Forelimb muscle (tissue), 1 donor: ENCODE measurements at places on chromosomes 13 and 19. TPM values are rescaled to one million over a fixed set of nuclear protein-coding genes. Genes with fewer than 3 reads are reported as not detected.

DNA sequence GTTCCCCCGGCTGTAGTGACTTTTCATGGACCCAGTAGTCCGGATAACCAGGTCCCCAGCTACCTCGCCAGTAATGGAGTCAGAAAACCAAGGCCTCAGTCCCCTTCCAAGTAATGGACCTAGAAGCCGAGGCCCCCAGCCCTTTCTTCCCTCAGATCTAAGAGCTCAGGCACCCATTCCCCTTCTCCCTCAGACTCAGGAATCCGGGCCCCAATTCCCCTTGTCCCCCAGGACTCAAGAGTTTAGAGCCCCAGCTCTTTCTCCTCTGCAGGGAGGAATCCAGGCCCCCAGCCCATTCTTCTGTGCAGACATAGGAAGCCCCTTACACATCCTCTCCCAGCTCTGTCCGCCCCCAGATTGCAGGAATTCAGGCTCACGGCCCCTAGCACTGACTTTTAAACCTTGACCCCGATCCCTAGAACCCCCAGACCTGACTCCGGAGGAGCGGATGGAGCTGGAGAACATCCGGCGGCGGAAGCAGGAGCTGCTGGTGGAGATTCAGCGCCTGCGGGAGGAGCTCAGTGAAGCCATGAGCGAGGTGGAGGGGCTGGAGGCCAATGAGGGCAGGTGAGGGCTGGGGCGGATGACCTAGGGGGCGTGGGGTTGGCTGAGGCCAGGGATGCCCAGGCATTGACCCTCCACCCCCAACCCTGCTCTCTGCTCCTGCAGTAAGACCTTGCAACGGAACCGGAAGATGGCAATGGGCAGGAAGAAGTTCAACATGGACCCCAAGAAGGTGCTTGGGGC lies 938 bp downstream of the CYTH2 start:
- DNase-seq = no peak

DNA sequence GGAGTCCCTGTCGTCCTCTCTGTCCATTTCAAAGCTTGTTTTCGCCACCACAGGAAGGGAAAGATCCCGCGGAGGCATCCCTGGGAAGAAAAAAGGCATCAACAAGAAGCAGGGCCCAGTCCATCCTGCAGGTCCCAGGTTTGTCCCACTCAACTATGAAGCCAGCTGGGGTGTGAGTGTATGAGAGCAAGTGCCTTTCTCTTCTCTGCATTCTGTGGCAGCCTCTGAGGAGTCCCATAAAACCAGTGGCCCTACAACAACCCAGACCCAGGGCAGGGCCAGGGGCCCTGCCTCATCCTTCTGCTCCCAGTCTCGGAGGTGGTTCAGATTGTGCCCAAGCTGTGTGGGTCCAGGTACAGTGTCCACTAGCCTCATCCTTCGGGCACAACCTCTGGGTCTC lies 18.9 kb downstream of the PEG3 start:
- DNase-seq = no peak

DNA sequence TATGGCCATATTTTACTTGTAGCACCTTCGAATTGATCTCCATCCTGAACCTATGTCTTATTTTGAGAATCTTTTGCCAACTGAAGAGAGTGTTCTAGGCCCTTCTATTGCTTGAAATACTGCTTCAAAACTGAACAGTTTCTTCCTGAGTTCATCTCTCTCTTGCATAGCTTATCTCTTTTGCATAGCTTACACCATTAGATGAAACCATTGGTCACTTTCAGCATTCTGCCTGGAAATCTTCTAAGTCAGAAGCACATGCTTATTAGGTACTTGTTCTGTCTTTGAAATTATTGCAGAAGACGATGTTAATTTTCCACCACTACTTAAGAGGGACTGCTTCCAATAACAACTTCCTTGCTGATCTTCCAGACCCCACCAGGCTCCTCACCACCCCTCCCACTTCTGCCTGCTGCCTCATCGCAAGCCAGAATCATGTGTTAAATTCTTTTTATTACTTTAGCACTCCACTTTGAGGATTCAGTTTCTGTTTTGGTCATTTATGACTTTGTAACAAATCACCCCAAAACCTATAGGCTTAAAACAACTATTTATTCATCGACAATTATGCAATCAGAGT lies 122.4 kb upstream of the MAB21L1 start:
- DNase-seq = no peak

- no peak for DNase-seq
Measured at GRCh38 chr19:51742789-51743188, 8.9 kb downstream of the FPR1 start.

DNA sequence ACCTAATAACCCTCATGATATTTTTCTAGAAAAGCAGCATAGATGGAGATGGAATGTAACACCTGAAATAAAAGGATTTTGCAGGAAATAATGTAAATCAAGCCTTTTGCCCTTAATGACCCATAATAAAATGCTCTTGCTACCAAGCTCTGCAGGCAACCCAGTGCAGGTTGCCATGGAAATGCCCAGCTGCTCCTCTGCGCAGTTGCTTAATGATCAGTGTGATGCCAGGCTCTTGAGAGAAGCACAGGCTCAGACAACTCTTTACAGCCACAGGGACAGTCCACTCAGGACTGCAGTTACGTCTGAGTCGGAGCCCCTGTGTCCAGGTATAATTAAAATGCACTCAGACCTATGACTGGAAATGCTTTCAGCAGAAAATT lies 165.5 kb downstream of the LACC1 start:
- DNase-seq = no peak

DNA sequence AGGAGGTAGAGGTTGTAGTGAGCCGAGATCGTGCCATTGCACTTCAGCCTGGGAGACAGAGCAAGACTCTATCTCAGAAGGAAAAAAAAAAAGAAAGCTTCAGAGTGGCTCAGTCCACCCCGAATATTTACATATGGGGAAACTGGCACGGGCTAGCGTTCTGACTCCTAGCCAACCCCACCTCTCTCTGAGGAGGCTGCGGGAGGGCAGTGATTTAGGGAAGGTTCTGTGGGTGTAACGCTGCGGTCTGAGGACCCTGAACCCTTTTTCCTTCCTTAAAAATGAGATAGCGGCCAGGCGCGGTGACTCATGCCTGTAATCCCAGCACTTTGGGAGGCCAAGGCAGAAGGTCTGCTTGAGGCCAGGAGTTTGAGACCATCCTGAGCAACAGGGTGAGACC lies 5.0 kb downstream of the LRRC25 start:
- DNase-seq = no peak

The ZNF420 gene
- 12.8 TPM for polyA plus RNA-seq

The PRR36 gene
- polyA plus RNA-seq = 0.27 TPM

GRCh38 chr13:22060187-22060586 lies 389.3 kb downstream of the FGF9 start:
- no peak for DNase-seq

The WIZ gene
- 31.2 TPM for polyA plus RNA-seq

- DNase-seq = no peak
Measured at GRCh38 chr13:77874406-77874805, 44.2 kb downstream of the EDNRB start.

- no peak for DNase-seq
Measured at GRCh38 chr13:44197791-44198770, 175.5 kb upstream of the SERP2 start.

The SULT2A1 gene
- not detected for polyA plus RNA-seq

DNA sequence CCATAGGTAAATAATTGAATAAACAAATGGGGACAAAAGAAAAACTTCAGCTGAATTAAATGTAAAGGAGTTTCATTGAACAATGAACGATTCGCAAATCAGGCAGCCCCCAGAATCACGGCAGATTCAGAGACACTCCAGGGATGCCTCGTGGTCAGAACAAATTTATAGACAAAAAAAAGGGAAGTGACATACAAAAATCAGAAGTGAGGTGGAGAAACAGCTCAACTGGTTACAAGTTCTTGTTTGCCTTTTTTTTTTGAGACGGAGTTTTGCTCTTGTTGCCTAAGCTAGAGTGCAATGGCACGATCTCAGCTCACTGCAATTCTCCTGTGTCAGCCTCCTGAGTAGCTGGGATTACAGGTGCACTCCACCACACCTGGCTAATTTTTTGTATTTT lies 5.7 kb downstream of the ZNF566 start:
- no peak for DNase-seq

- DNase-seq = no peak
Measured at GRCh38 chr13:95571941-95572340, 19.4 kb downstream of the CLDN10 start.
